Activated T-cell treated with anti-CD3 and anti-CD28 coated beads, Interleukin-2, amount 50 U/mL, for 72 hours (primary cell): ENCODE measurements at places on chromosomes 7 and 10.
A peak's percentile ranks its signal among the peaks of the same experiment; 100 is the strongest.

GRCh38 chr7:48976253-48976652 is 51.9 kb downstream of the CDC14C start:
- no peak for DNase-seq

GRCh38 chr10:1853801-1854200 is 116.5 kb upstream of the ADARB2 start:
- no peak for DNase-seq

- no peak for DNase-seq
These were observed 539.7 kb upstream of the KCND2 start for GRCh38 chr7:119733127-119733879.

DNA sequence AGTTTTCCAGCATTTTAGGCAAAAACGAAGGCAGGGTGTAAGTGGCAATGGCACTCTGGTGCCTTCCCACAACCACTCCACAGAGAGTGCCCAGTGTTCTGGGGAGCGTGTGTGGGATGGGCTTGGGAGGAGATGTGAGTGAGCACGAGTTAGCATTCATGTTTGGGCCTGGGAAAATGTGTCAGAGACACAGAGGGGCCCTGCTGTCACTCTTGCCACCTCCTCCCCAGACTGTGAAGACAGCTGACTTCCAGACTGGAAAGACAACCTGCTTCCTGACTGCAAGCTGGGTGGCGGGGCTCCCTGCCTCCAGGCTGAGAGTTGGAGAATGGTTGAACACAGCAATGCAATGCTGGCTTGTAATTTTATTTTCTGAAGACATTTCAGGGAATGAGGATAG is 454.5 kb upstream of the ZMIZ1 start:
- no peak for DNase-seq

DNA sequence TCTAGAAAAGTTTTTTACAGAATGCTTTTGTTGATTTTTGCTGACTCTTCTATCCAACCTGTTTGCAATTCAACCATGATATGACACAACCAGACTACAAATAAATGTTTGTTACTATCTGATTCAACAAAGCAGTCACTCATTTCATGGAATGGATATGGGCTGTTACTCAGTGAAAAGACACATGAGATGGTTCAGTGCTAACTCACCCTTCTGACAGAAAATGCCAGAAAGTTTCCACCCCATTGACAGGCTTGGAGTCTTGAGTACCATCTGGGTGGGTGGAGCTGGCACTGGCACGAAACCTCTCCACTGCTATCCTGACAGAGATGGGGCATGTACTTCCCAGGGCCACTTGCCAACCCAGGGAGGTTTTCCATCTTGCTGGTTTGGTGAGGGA is 39.5 kb downstream of the RBM28 start:
- DNase-seq = no peak

DNA sequence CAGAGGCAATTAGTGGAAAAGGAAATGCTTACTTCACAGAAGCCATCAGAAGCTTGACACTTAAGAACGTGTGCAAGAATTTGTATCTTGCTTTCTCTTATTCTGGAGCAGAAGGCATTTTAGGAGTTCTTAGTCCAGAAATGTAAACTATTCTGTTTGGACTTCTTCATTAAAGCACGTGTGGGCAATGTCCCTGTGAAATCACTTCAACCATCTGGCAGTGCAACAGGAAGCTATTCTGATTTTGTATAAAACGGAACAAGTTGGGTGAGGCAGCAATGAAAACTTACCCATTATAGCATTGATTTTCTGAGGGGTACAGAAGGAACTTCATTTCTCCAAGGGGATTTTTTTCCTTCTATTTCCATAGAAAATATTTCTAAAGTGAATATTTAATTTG is 21.3 kb upstream of the ARHGAP21 start:
- no peak for DNase-seq

- DNase-seq = no peak
These were observed 79.5 kb upstream of the LRRC17 start for GRCh38 chr7:102833343-102833742.

DNA sequence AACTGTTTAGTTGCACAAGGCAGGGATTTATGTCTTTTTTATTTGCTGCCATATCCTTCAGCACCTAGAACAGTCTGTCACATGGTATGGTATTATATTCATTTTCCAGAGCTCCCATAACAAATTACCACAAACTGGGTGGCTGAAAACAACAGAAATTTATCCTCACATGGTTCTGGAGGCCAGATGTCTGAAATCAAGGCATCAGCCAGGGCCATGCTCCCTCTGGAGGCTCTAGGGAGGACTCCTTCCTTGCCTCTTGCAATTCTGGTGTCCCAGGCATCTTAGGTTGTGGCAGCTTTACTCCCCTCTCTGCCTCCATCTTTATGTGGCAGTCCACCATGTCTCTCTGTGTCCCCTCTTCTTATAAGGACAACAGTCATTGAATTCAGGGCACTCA is 43.1 kb downstream of the MET start:
- no peak for DNase-seq

DNA sequence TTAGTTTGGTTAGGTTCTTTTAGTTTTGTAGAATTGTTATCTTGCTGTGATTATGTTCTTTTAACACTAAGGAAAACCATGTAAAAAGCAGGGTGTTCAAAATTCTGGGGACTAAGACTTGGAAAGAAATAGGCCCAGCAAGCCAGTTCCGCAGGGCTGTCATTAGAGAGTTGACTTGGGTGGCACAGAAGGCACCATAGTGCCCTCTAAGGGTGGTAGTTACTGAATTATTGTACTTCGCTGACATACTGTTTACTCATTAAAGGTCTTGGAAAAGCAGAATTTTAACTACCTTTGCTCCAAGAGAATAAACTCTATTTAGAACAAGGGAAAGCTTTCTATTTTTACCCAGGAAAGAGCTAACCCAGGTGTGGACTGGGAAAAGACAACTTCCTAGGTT is 86.5 kb downstream of the OTUD1 start:
- DNase-seq = peak; percentile 12

DNA sequence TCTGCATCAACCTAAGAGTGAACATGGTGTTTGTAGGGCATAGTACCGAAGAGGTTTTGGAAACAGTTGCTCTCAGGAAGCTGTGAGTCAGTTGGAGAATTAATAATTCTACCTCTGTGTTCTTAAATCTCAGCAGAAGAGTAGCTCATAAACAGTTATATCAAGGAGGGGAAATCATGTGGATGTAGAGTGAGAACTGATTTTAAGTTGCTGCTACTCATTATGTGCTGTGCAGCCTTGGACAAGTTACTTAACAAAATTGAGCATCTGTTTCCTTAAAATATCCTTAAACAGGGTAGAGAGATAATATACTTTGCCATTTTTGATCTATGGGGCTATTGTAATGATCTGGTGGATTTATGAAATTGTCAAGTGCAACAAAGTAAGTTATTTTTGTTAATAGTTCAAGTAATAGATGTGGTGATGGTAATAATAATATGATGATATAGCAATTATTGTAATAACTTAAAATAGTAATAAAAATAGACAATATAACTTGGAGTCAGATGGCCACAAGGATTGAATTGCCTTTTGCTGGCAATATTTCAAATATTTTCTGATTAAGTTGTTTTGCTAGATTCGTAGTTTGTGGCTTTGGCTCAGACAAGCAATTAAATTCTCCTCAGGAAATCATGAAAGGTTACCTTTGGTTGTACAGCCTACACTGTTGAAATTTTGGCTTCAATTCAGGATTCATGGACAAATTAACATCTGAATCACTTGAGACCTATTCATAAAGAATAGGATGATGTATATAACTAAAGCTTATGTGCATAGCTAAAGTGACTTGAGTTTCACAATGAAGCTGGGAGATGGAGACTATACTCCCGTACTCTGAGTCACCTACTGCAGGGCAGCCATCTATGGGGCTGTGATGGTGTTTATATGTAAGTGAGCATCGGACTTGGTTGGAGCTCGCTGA is 228.5 kb downstream of the CDK14 start:
- no peak for DNase-seq

DNA sequence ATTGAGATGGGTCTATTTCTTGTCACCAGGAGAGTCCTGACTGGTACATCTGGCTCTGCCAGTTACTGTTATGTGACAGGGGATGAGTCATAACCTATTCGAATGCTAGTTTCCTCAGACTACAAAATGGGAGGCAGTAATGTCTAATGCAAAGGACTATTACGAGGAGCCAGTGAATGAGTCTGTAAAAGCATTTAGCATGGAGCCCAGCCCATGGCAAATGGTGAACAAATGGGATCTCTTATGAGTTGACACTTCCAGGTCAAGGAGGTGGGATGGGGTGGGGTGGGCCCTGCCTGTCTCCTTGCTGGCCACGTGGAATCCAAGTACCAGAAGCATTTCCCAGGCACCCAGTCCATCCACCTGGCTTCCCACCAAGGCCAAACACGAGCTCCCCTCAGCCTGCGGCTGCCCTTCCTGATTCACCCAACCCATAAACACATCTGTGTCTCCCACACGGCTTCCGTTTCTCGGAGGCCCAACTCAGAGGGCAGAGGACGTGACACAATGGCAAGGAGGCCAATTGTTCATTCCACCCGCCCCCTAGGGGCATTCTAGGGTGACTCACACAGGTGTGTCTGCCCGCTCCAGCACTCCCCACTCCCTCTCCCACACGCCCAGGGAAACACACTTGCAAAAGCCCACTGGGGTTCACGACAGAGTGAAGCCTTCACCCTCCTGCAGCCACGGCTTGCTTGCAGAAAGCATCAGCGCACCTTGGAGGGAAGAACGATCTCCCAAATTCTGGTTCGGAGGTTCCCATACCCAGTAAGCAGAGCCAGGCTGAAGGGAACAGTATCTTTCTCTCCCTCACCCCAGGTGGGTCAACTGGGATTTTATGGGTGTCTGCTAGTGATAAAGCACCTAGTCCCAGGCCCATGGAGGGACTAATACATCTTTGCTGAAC is 109.8 kb downstream of the SH3PXD2A start:
- DNase-seq = peak; percentile 78

- no peak for DNase-seq
These were observed 287.0 kb downstream of the MDFIC start for GRCh38 chr7:115208710-115209560.
